ENCODE measurements at places on chromosomes 4 and X.

DNA sequence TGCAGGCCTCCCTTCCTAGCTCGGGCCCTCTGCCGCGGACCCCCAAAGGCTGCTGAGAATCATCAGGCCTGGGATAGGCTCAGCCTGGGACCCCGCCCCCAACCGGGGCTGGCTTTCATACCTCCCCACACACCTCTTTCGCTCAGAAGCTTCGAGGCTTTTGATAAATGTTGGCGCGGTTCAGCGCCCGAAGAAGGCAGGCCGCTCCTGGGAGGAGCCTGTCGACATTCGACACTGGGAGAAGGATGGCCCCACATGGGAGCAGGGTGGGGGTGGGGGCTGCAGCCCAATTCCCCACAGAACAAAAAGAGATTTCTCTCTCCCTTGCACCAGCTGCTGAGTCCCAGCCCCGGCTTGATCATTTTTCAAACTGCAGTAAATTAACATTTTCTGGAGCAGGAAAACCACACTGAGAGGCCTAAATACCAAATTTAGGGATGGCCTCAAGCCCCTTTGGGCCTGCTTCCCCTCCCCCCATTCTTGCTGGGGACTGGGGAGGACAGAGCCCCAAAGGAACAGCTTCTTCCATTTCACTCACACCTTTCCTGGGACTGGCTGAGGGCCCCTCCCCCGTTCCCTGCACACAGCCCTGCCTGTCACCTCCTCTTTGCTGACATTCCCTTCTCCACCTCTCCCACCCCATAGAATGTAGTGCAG, 112.9 kb upstream of the PJA1 start:
- DNase-seq: peak; percentile 50

GRCh38 chr4:141389649-141390048, 169.0 kb downstream of the ZNF330 start:
- DNase-seq: no peak

GRCh38 chrX:68754406-68754805, 74.4 kb upstream of the EFNB1 start:
- DNase-seq: no peak

GRCh38 chrX:2989565-2989964, 16.8 kb upstream of the ARSH start:
- DNase-seq: no peak

- DNase-seq: peak; percentile 19
Observed at GRCh38 chrX:10549280-10549679, 71.1 kb downstream of the MID1 start.

GRCh38 chr4:1053080-1053661, 41.7 kb downstream of the FGFRL1 start:
- no peak for DNase-seq

GRCh38 chr4:101282076-101282844, 65.1 kb downstream of the PPP3CA start:
- DNase-seq: no peak

- DNase-seq: no peak
Observed at GRCh38 chr4:67779631-67780030, 25.4 kb upstream of the GNRHR start.

DNA sequence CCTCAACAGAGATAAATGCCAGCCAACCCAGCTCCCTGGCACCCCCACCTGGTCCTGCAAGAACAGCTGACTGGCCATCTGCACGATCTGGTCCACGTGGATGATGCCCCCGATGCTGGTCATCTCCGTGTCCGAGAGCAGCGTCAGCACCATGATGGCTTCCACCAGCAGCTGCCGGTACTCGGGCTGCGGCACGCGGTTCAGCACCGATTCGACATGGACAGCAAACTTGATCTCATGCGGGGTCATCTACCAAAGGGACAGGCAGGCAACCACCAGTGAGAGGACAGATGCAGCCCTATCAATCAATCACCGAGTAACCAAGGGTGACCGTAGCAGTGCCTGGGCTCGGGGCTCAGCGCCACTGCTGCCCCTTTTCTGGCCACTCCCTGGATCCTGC, 89.8 kb downstream of the PHKA2 start:
- no peak for DNase-seq

DNA sequence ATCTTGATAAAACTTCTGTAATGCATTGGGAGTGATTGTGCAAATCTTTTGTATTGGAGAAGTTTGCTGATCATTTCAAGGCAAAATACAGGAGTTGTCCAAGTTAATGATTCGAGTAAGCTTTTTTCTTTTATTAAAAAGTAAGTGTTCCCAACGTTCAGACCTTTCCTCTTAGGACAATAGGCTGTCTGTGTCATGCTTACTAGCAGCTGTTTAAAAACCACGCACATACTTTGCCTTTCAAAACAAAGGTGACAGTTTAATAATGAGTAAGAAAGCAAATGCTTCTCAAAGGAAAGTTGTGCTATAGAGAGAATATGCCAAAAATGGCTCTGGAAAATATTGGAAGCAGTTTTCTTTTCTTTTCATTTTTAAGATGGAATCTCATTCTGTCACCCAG, 11.2 kb downstream of the TRAPPC11 start:
- DNase-seq: no peak

- DNase-seq: no peak
Observed at GRCh38 chrX:150696866-150697265, 3.7 kb downstream of the MTMR1 start.

DNA sequence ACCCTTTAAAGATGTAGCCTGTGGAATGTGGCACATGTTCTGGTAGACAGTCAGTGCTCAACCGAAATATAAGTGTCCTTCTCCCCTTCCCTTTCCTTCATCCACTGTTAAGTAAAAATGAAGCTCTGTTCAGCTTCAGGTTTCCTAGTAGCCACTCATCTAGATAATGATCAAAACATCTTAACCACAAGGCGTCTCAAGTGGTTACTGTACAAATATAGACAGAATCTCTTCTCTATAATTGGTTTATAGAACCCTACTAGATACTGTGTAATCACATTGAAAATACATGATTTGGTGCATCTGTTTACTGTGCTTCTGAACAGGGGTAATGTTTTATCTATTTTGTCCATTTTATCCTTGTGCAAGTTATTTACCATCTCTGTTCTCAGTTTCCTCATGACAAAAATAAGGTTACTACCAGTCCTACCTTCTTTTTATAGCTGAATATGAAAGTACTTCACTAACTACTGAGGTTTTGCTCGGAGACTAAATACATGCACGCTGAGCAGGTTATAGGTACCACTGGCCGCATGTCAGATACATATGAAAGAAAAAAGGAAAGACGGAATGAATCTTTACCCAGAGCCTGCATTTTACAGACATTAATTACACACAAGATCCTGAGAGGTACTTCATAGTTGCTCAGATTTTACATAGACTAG, 20.3 kb upstream of the SLC25A4 start:
- no peak for DNase-seq

- DNase-seq: no peak
Observed at GRCh38 chr4:126106658-126107057, 791.9 kb downstream of the FAT4 start.

GRCh38 chr4:71711044-71711984, 72.6 kb downstream of the GC start:
- DNase-seq: no peak
